Natural killer cell (primary cell): ENCODE measurements at places on chromosomes 16 and 17. TPM values are rescaled to one million over a fixed set of nuclear protein-coding genes. Genes with fewer than 3 reads are reported as not detected.

PTX4 gene
- not detected for total RNA-seq

PLLP gene
- not detected for total RNA-seq

NF1 gene
- total RNA-seq: 30.3 TPM

- DNase-seq: no peak
- H3K4me1 ChIP-seq: no peaks in the 10 kb centered on the region
- no peak overlapping the region for H3K27ac ChIP-seq
- H3K36me3 ChIP-seq: no peaks in the 10 kb centered on the region
- no peak overlapping the region for H3K4me3 ChIP-seq
- no peaks in the 10 kb centered on the region for H3K27me3 ChIP-seq
These were observed 266.7 kb upstream of the CDH11 start for GRCh38 chr16:65388592-65388991.

DNA sequence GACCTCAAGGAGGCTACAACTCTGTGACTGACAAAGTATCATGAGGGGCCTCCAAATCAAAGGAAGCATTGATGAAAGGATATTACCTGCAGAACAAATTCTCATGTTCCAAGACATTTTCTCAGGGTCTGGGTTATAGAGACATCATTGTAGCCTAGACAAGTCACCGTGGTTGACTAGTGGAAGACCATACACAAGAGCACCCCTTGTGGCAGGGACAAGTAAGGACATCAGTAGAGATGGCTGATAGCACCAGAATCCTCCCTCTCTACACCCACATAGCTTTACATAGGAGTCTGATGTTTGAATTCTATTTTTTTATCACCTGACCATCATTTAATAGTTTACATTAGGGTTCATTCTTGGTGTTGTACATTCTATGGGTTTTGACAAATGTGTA, 32.5 kb upstream of the CDH8 start:
- no peaks in the 10 kb centered on the region for H3K4me1 ChIP-seq
- H3K4me3 ChIP-seq: no peak overlapping the region
- no peak overlapping the region for H3K27ac ChIP-seq
- H3K36me3 ChIP-seq: no peaks in the 10 kb centered on the region
- no peak for DNase-seq

- peaks cover 17% of the 10 kb centered on the region for H3K4me1 ChIP-seq
- no peaks in the 10 kb centered on the region for H3K36me3 ChIP-seq
- no peak overlapping the region for H3K27ac ChIP-seq
- DNase-seq: no peak
These were observed 23.5 kb upstream of the NXPH3 start for GRCh38 chr17:49552070-49552751.

DNA sequence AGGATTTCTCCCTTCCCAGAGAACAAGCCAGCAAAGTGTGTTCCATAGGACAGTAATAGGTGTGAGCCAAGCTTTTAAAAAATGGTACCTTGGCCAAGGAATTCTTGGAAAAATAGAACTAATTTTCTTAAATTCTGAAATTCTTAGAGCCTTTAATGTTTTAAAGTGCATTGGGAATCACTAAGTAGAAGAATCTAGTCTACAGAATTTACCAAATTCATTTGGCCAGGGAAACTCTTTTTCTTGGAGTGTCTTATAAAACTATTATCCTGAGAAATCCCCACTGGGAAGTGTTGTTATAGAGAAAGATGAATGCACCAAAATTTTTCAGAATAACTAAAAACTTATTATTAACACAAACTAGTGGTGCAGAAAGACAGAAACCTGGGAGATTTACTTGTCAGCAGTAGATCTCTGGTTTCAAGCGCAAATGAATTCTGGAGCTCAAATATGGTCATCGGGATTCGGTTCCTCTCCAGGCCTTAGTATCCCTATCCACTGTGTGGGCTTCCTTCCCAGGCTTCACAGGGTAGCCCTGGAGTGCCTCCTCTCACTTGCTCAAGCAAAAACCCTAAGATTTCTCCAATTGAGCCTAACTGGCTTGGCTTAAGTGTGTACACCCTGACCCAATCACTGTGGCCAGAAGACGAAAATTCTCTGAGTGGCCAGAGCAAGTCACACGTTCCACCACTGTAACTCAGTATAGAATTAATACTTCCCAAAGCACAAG, 217.8 kb downstream of the CHD9NB start:
- H3K27ac ChIP-seq: no peak overlapping the region
- no peaks in the 10 kb centered on the region for H3K4me1 ChIP-seq
- H3K27me3 ChIP-seq: no peaks in the 10 kb centered on the region
- H3K36me3 ChIP-seq: no peaks in the 10 kb centered on the region
- DNase-seq: no peak
